ENCODE measurements at places on chromosomes 3 and 15. TPM values are rescaled to one million over a fixed set of nuclear protein-coding genes. Genes with fewer than 3 reads are reported as not detected.

Gene WDR93
- polyA plus RNA-seq = not detected

Gene PCSK6
- 0.34 TPM for polyA plus RNA-seq

- 0 out of 2 replicates have a peak, but pooled peaks cover 2% of the 10 kb centered on the region for H3K27me3 ChIP-seq
- H3K27ac ChIP-seq = no peak overlapping the region
- no peak for DNase-seq
- H3K36me3 ChIP-seq = no peaks in the 10 kb centered on the region
- H3K4me3 ChIP-seq = no peak overlapping the region
Observed at GRCh38 chr15:62452667-62453066, 287.6 kb upstream of the C2CD4B start.

GRCh38 chr15:42108806-42109205, 14.4 kb upstream of the PLA2G4D start:
- no peaks in the 10 kb centered on the region for H3K36me3 ChIP-seq
- no peak overlapping the region for H3K4me3 ChIP-seq
- no peaks in the 10 kb centered on the region for H3K4me1 ChIP-seq

DNA sequence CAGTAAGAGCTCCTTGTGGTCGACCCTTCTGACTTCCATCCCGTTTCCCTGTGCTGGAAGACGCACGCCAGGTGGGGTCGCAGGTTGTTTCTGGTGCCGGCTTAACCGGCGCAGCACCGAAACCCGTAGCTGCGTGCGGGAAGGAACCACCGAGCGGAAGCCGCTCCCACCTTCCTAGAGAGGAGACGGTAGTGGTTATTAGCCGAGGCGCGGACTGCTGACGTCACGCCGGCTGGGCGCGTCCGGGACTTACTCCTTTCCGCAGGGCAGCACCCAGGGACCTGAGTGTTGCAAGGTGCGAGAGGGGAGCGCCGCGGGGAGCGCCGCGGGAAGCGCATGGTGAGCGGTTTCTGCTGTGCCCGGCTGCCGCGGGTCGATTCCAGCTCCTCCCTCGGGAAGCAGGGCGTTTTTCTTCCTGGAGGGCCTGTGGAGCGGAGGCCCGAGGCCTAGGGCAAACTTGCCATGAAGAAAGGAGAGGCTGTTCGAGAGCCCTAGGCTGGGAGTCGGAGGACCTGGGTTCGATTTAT, at the start of gene ZNF501:
ZNF501 (plus strand) TSS at position 252 of the 527 bp plus-strand sequence. CDS start 4,787 bp downstream, outside the sequence.
- no peak within 1 kb of the TSS for H3K27ac ChIP-seq
- H3K36me3 ChIP-seq = no peaks in the 10 kb centered on the region
- H3K4me3 ChIP-seq = peak within 1 kb of the TSS; percentile 57
- DNase-seq = peak; percentile 42
- no peaks in the 10 kb centered on the region for H3K27me3 ChIP-seq

- H3K4me3 ChIP-seq = no peak overlapping the region
- H3K27ac ChIP-seq = no peak overlapping the region
- H3K27me3 ChIP-seq = no peaks in the 10 kb centered on the region
- no peaks in the 10 kb centered on the region for H3K4me1 ChIP-seq
- H3K36me3 ChIP-seq = no peaks in the 10 kb centered on the region
Observed at GRCh38 chr3:77514766-77515165, 474.9 kb downstream of the ROBO2 start.

- H3K27ac ChIP-seq = no peak overlapping the region
- H3K36me3 ChIP-seq = no peaks in the 10 kb centered on the region
- H3K4me3 ChIP-seq = no peak overlapping the region
- no peaks in the 10 kb centered on the region for H3K4me1 ChIP-seq
- DNase-seq = no peak
- no peaks in the 10 kb centered on the region for H3K27me3 ChIP-seq
Observed at GRCh38 chr3:141656771-141657170, 81.3 kb upstream of the RNF7 start.

Measured in GM12878 (cell line).